ENCODE measurements at places on chromosomes 12 and 14.

GRCh38 chr12:4891866-4892265, 17.8 kb upstream of the KCNA1 start:
- no peak for DNase-seq

- no peak for DNase-seq
Observed at GRCh38 chr12:6548556-6548955, 7.3 kb downstream of the IFFO1 start.

DNA sequence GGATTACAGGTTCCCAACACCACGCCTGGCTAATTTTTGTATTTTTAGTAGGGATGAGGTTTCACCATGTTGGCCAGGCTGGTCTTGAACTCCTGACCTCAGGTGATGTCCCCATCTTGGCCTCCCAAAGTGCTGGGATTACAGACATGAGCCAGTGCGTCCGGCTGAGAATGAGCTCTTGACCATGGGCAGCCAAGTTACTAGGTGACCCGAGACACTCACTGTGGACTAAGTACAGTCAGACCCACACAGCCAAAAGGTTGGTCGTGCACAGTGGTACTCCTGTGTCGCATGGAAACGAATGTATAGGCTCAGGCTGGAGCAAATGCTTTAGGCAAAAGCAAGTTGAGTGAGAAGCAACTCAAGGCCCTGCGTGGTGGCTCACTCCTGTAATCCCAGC, 21.0 kb downstream of the DLK1 start:
- DNase-seq, result no peak

DNA sequence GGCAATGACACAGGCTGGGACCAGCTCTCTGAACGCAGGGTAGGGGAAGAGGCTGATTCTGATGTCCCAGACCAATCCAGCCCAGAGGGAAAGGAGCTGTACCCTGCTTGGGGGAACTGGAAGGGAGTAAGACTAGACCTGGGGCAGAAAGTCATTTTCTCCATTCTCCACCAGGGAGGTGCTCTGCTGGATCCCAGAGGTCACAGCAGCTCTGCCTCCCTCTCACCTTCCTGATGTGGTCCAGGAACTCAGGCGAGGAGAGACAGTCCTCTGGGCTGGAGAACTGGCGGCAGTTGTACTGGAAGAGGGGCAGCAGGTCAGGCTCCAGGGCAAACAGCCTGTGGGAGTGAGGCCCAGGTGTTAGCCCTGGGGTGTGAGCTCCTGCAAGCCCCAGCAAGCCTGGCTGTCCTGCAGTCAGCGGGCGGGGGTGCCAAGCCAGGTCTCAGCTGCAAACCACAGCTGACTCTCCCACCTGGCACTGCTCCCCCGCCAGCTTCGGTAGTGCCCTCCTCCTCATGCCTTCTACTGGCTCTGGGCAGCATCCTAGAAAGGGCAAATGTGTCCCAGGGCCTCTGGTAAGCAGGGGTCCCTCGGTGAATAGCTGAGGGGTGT, 1.9 kb downstream of the NGB start:
- peak; percentile 5 for DNase-seq

DNA sequence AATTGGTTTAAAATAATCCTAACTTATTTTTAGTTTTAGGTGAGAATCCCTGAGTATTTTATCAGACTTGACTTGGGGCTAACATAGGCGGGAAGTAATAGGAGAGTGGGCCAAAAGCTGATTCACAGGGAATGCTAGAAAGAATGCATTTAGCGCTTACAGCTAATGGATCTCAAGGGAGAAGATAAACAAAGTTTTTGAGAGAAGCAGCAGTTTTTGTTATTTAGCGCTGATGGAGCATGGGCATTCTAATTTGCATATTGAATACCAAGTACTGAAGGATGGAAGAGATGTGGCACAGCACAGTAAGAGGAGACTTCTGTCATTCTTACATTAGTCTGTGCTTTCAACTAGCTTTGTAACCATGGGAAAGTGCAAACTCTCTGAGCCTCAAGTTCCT, 436.0 kb upstream of the FBXO33 start:
- no peak for DNase-seq

DNA sequence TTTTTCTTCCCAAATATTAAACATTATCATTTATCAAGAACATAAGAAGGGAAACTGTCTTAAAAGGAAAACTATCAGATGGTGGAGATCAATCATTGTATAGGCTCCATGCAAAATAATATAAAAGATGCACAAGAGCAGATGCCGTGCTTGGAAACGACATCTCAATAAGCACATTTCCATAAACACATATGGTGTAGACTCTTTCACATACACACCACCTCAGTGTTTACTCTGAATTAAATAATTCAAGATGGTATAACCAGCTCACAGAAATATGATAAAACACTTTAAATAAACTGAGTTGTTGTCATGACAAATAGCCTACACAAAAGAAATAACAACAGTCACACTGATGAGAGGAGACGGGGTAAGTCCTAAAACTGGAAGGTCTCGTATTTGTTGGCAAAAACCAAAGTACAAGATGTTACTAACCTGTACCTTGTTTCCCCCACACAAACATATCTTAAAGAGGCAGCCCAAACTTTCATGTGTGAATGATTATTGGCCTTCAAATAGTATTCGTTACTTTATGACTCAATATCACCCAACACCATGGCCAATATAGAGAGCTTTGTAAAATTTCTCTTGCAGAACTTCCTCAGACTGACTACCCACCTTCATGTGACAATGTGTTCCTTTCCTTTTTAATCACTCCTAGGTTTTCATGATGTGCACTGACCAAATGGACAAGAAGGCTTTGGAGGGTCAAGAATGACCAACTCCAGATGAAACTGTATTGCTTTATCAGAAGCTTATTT, 48.6 kb upstream of the TMPO start:
- DNase-seq, result no peak

DNA sequence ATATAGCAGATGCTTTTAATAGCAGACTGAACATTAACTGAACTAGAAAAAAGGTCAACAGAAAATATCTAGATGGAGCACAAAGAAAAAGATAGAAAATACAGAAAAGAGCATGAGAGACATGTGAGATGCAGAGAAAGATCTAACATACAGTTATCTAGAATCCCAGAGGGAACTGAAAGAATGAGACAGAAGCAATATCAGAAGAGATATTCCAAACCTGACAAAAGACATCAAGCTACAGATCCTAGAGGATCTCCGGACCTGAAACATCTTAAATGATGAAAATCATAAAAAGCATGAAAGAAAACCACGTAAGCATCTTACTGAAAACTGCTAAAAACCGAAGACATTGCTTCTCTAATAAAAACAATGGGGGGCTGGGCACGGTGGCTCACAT, 75.0 kb downstream of the NUMB start:
- no peak for DNase-seq

- no peak for DNase-seq
Observed at GRCh38 chr14:75406856-75407255, 21.0 kb upstream of the JDP2 start.

GRCh38 chr12:109130297-109131153, 14.1 kb downstream of the ACACB start:
- no peak for DNase-seq

Measured in NCI-H187 (cell line).